ENCODE measurements at places on chromosomes 11 and 22.

DNA sequence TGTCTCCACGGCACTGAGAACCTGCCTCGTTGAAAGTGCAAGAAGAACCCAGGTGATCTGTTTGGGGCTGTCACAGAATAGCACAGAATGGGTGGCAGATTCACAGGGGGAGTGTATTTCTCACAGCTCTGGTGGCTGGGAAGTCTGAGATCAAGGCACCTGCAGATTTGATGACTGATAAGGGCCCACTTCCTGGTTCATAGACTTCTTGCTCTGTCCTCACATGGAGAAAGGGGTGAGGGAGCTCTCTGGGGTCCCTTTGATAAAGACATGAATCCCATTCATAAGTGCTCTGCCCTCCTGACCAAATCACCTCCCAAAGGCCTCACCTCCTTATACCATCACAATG, 198.5 kb upstream of the SORL1-AS1 start:
- no peak for DNase-seq

- DNase-seq = no peak
Measured at GRCh38 chr11:65124480-65125196, 2.5 kb downstream of the MRPL49 start.

GRCh38 chr11:122149202-122149601, 33.2 kb upstream of the BLID start:
- DNase-seq = no peak

- no peak for DNase-seq
Measured at GRCh38 chr11:16841481-16841880, 103.0 kb downstream of the C11orf58 start.

DNA sequence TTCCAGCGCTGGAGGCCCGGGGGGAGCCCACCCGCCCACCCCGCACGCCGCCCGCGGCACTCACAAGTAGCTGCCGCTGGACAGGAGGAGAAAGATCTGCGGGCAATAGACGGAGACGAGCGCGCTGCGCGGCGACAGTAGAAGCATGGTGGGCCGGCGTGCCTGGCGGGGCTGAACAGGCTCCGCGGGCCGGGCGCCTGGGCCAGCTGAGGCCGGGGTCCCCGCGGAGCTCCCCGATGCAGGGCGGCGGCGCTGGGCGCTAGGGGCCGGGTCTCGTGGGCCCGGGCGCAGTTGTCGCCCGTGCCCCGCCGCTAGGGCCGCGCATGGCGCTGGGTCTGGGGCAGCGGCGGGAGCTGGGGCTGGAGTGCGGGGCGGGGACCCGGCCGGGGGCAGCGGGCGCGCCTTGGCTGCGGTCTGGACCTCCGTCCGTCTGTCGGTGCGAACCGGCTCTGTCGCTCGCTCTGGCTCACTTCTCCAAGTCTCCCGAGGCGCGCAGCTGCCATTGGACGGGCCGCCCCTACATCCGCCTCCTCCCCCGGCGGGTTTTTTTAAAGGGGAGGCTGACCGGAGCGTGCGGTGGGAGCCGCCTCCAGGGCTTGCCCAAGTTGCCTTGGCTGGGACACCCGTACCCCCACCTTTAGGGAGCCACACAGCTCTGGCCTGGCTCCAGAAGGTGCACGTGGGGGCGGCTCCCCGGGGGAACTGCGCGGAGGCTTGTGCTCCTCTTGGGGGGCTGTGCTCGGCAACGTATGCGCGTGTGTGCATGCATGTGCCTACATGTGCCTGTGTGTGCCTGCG, 4.7 kb downstream of the WNT7B start:
- DNase-seq = no peak

GRCh38 chr11:88318017-88318416, 19.5 kb downstream of the CTSC start:
- DNase-seq = no peak

- DNase-seq = no peak
Measured at GRCh38 chr22:38655519-38656255, 505 bp downstream of the FAM227A start.

GRCh38 chr22:28819253-28820096, 19.1 kb upstream of the XBP1 start:
- no peak for DNase-seq

GRCh38 chr11:69468911-69469885, 12.3 kb upstream of the LINC01488 start:
- no peak for DNase-seq

GRCh38 chr22:34763496-34763895, 302.5 kb upstream of the ISX start:
- no peak for DNase-seq

DNA sequence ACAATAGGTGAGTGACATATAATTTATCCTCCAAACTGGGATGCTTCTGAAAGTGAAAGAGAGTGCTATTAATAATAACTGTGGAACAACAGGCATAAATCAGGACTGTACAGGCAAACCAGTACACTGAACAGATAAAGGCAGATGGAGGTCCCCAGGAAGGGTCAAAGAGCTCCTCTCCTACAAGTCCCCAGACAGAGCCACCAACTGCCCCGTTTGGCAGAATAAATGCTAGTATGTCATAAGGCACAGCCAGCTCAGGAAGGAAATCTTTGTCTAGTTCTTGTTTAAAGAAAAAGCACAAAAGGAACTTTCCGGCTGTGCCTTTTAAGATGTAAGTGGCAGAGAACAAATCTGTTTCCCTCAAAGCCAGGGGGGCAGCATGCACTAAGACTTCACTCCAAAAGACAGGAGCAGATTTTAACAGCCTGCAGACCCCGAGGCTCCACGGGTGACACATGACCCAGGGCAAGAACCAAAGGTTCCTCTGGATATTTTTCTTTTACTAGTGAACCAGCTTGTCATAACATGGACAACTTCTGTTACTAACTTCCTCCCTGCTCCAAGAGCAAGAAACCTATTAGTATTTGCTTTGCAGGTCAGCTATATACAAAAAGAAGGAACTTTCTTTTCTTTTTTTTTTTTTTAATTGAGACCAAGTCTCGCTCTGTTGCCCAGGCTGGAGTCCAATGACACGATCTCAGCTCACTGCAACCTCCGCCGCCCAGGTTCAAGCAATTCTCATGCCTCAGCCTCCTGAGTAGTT, 50.2 kb downstream of the MYH9 start:
- no peak for DNase-seq

- no peak for DNase-seq
Measured at GRCh38 chr11:105713696-105714095, 103.8 kb downstream of the GRIA4 start.

DNA sequence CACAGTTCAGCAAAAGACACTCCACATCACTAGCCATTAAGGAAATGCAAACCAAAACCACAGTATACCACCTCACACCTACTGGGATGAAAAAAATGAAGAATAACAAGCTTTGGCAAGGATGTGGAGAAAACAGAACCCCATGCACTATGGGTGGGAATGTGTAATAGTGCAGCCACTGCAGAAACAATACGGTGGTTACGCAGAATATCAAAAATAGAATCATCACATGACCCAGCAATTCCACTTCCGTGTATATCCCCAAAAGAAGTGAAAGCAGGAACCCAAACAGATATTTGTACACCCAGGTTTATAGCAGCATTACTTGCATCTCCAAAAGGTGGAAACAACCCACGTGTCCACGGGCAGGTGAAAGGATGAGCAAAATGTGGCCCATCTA, 20.8 kb downstream of the CARS1 start:
- DNase-seq = no peak

GRCh38 chr22:39314251-39314971, 5.0 kb downstream of the RPL3 start:
- DNase-seq = no peak

- no peak for DNase-seq
Measured at GRCh38 chr11:95242845-95243605, 12.0 kb upstream of the SESN3 start.

DNA sequence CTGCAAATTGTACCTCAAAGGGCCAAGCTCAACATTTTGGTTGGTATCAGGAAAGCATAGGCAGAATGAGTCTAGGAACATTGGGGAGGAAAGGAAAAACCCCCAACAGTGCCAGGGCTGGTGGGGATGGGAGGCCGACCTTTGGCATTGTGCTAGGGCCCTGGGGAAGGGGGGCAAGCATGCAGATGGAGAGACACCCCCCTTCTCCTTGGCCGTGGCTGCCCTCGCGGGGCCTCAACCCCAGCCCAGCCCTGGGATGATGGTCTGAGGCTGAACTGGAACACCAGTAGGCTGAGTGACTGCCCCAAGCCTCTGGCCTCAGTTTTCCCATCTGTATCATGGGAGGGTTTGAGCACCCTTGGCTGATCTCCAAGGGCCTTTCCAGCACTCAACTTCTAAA, 40.0 kb downstream of the GDPD5 start:
- no peak for DNase-seq

GRCh38 chr22:43543522-43544288, 131.9 kb downstream of the MPPED1 start:
- no peak for DNase-seq

GRCh38 chr11:7555052-7555699, 41.4 kb downstream of the PPFIBP2 start:
- no peak for DNase-seq

- DNase-seq = no peak
Measured at GRCh38 chr11:88402192-88402715, 64.7 kb upstream of the CTSC start.

- DNase-seq = no peak
Measured at GRCh38 chr11:76659672-76660532, 10.6 kb downstream of the LRRC32 start.

DNA sequence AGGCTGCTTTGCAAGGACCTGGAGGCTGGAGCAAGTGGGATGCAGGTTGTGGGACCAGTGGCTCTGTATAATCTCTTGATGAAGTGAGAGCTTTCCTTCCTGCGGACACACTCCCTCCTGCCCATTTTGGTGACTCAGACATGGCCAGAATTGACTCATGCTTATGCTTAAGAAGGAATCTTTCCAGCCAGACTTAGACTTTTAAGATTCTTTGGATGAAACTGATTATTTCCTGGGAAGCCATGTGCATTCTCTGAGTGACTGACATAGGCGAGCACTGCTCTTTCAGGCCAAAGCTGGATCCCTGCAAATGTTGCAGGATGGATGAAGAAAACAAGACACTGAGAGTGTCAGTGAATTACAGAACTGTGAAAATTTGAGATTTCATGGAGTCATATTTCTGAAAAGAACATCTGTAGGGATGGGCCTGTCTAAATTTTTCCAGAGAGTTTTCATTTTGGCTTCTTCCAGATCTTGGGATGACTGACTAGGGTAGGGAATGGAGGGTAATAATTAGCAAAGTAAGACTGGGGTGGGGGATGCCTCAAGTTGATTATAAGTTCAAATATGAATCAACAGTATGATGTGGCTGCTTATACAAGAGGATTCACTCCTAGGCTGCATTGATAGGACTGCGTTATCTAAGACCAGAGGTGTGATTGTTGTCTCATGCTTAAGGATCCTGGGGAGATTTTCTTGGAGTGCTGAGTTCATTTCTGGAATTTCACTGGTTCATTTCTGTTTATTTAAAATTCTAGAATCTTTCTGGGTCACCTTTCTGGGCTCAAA, 195.8 kb downstream of the HIPK3 start:
- DNase-seq = no peak

DNA sequence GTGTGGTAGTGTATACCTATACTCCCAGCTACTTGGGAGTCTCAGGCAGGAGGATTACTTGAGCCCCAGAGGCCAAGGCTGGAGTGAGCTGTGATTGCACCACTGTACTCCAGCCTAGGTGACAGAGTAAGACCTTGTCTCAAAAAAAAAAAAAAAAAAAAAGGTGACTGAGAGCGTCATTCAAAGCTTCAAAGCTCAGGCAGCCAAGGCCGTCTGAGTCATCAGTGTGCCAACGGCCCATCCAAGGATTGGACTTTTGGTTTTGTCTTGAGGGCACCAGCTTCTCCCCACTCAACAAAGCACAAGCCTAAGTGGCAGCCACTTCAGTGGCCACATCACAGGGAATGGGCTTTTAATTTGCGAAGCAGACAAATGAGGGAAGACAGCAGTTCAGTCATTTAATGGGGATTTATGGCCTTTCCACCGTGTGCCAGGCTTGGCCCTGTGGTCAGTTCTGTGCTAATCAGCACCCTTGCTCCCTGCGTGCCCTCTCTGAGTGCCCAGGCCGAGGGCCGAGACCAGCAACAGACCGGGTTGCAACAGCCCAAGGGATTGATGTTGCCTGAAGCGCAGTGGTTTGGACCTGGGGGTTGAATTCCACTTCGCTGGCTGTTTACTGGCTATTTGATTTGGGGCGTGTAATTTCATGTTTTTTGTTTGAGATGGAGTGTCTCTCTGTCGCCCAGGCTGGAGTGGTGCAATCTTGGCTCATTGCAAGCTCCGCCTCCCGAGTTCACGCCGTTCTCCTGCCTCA, 30.2 kb upstream of the CRYBB3 start:
- no peak for DNase-seq

DNA sequence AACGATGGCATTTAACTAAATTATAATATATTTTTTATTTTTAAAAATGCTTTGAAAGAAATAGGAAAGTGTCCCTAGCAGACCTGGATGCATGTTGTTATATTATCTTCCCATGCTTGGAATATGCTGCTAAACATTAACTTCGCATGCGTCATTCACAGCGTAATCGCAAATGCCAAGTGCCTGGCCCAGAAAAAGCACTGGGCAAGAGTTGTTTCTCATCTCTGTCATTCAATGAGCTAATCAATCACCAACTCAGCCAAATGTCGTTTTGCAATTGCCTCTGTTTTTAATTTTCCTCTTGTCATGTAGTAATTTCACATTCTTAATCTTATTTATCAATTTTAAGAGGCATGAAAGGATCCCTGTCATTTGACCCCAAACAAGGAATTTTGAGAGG, 1421.9 kb downstream of the BRD1 start:
- no peak for DNase-seq

- DNase-seq = no peak
Measured at GRCh38 chr11:14644226-14645014, 816 bp downstream of the PDE3B start.

GRCh38 chr11:135022454-135022853, 610.4 kb upstream of the B3GAT1 start:
- DNase-seq = no peak

- no peak for DNase-seq
Measured at GRCh38 chr11:19426756-19427403, 186.1 kb upstream of the E2F8 start.

DNA sequence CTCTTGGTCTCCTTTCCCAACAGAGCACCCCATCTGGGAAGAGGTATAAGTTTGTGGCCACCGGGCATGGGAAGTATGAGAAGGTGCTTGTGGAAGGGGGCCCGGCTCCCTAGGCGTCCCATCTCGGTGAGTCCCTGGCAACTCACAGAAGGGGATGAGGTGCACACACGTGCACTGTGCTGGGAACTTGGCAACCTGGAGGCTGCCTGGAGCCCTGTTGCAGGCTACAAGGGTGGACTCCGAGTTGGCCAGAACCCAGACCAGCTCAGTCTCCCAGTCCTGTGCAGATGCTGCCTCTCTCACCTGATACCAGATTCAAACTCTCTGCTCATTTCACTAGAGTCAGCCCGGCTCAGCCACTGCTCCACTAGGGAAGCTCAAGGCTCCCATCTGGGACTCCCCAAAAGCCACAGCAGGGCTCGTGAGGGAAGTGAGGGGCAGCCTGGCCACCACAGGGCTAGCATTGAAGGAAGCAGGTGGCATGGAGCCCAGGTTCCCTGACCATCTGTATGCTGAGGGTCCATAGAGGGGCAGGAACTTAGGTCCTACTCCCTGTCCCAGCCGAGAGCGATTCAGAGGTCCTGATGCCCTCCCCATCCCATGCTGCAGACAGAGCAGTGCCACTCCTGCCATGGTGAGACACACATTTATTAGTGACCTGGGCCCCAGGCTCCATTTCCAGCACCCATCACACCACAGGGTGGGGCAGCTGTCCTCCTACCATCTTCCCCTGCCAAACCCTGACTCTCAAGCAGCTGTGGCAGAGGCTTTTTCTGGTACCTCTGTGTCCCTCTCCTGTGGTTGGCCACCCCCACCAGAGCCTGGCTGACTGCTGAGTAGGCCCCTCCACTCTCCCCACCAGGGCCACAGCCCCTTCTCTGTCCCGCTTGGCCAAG, 4.0 kb downstream of the PRR33 start:
- DNase-seq = no peak

Data from stimulated activated CD8-positive, alpha-beta memory T cell treated with anti-CD3 and anti-CD28 coated beads, Interleukin-7, amount 100 ng/mL, for 1 hour (primary cell).